K562 (cell line): ENCODE measurements at places on chromosomes 4 and X.
A peak's percentile ranks its signal among the peaks of the same experiment; 100 is the strongest.

DNA sequence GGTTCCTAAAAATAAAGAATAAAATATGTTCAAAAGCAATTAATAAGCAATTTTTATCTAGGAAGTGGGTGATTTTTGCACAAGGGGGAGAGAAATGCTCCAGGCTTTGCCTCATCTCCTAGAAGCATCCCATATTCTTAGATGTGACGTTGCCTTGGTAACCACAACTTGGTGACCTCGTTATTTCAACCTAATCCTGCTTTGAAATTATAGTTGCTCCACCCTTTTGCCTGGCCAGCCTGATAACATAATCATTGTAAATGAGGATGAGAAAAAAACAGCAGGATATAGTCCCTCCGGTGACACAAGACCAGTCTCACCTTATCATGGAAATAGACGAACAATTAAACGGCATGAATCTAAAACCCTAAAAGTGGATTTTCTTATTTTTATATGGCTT, 194.4 kb downstream of the QDPR start:
- DNase-seq = no peak

GRCh38 chr4:4771160-4771559, 88.3 kb upstream of the MSX1 start:
- DNase-seq = no peak

DNA sequence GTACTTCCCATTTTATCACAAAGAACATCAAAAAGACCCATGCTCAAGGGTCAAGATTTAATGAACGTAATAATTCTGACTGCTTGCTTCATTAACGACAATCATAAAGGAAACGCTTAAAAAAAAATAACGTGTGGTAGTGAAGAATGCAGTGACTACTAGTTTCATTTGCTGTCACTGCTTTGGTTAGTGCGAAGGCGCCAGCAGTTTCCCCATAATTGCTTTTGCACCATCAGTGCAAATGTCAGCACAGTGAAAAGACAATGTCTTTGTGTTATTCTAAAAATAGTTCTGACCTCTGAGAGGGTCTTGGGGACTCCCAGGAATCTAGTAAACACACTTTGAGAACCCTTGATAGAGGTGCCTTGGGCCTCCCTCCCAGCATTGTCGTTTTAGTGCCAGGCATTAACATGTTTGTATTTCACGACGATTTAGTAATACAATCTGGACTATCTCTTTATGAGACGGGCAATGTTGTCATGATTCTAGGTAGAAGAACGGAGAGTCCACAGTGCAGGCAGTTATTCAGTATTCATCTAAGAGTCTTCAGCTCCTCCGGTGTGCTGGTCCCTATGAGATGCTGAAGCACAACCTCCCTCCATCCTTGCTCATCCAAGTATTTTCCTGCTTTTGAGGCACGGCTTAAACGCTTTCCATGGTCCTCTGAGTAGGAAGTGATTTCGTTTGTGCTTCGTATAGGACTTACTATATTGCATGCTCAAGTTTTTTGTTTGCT, 71.0 kb downstream of the AFF1 start:
- DNase-seq = peak; percentile 36

DNA sequence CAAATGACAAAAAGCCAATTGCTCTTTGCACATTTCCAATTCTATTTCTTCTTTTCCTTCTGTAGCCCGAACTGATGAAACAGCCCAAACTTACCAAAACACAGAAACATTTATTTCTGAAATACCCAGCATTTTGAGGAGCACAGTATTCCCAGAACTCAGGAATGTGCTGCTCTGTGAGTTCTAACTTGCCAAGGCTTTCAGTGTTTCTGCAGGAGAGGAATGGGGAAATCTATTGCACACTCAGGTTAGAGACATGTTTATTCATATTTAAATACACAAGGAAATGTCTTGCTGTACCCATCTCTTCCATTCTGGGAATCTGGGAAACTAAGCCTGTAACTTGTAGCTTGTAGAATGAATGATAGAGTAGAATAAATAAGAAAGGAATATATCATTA, 10.7 kb downstream of the TMPRSS11D start:
- no peak for DNase-seq

DNA sequence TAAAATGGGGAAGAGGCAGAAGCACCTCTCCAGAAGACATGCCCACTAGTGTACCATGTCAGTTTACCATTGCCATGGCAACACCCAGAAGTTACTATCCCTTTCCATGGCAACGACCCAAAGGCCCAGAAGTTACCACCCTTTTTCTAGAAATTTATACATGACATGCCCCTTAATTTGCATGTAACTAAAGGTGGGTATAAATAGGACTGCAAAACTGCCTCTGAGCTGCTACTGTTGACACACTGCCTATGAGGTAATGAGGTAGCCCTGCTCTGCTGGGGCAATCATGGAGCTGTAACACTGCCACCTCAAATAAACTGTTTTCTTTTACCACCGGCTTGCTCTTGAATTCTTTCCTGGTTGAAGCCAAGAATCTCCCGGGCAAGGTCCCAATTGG, 13.9 kb upstream of the BEX4 start:
- no peak for DNase-seq

DNA sequence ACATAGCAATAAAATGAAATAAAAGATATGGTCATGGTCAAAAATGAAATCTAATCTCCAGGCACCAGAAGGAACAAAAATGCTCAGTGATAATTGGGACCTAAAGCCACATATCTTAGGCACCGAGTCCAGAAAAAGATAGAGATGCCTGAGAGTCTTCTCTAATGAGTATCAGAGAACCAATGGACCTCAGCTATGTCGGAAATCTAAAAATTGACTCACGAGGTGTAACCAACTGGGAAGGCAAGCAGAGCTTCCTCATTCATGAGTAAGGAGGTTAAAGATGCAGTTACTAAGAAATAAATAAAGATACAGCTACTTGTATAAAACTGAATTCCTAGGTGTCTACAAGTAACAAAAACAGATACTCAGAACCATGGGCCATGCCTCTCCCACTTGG, 72.1 kb downstream of the KLHL34 start:
- no peak for DNase-seq

GRCh38 chr4:120158046-120158445, 91.4 kb upstream of the MAD2L1 start:
- DNase-seq = no peak

- DNase-seq = no peak
Measured at GRCh38 chr4:54187148-54187547, 41.9 kb upstream of the PDGFRA start.

DNA sequence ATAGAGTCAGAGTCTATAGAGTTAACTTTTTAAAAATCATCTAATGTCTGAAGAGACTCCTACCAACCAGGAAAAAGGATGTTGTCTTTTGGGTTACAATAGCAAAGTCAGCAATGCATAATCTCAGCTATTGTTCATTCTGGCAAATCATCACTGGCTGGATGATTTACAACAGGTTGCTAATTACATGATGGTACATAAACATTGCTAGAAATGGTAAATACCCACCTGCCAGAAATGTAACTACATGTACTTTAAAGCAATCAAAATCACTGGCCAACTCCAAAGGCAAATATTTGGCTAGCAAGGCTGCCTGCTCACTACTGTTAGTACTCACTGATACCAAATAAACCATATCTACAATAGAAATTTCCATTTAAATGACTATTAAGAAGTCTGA, 91.1 kb downstream of the PPP3CA start:
- DNase-seq = no peak

DNA sequence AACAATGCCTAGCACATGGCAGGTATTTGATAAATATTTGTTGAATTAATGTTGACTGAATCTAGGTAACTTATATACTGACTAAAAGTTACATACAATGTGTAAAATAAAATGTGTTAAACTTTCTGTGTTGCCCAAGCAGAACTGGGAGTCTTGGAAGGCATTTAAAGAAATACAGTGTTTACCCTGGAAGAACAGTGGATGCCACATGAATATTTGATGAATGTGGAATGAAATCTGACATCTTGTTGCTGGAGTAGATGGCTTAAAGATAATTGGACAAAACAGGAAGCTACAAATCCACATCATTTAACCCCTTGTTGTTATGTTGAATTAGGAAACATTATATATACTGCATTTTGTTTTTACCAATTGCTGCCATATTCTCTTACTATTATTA, 39.9 kb upstream of the SCOC start:
- DNase-seq = no peak

- no peak for DNase-seq
Measured at GRCh38 chr4:129403848-129404247, 307.9 kb downstream of the C4orf33 start.

- no peak for DNase-seq
Measured at GRCh38 chrX:77160301-77160700, 286.9 kb upstream of the FGF16 start.

- DNase-seq = no peak
Measured at GRCh38 chrX:130593911-130594310, 192.1 kb downstream of the RBMX2 start.

DNA sequence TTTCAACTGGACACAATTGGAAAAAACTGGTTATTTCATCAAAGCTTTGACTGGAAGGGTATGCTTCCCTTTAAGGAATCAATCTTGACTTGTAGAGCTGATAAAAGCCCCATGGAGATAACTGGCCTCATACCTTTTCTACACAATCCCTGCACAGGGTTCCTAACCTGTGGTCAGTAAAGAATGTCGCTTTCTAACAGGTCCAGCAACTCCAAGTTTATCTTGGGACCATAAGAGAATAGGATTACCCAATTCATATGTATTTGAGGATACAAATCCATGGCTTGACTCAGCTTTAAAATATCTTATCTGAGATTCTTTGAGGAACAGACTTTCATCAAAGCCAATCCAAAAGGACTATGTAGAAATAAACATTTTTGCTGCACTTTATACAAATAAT, 1399.8 kb upstream of the PABPC4L start:
- DNase-seq = no peak

GRCh38 chr4:172777729-172778431, 390.7 kb upstream of the GALNT7 start:
- DNase-seq = no peak

GRCh38 chrX:78979789-78980464, 34.7 kb downstream of the P2RY10 start:
- no peak for DNase-seq

DNA sequence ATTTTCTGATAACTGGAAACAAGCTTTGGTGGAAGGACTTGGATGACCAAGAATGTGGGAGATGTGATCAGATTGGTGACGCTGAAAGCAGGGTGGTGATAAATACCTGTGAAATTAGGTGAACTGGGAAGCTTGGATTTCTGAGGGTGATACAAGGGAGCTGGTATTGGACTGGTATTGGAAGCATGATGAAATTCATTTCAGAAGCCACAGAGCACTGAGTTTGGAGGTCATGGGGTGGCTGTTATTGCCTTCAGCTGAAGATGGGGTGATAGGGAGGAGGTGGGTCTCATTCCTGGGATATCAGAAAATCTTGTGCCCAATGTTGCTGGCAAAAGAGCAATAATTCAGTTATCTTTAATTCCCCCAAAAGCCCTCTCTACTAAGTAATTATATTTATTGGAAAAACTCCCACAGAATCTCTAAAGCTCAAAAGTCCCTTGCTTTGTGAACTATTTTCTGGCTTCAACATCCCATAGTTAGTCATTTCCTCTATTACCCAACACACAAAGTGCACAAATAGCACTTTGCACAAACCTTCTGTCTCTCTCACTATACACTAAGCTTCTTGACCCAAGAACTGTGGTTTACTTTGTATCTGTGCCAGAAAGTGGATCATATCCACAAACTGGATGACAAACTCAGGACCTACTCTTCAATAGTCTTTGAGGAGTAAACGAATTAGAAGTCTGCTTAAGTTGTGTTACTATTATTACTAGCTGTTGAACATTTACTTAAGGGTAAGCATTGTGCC, 23.1 kb upstream of the CAMK2D start:
- no peak for DNase-seq

DNA sequence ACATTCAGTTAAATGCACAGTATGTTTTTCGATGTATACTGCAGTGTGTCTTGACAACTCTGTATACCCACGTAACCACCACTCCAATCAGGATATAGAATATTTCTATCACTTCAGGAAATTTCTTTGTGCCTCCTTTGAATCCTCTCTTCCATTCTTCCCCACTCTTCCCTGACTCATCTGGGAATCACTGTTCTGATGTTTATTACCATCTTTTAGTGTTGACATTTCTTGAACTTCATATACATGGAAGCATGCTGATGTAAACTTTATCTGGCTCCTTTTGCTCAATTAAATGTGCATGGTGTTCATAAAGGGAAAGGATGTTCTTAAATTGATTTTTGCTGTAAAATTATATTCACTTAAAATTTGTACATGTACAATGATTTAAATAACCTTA, 319.9 kb downstream of the PCDH7 start:
- DNase-seq = no peak

DNA sequence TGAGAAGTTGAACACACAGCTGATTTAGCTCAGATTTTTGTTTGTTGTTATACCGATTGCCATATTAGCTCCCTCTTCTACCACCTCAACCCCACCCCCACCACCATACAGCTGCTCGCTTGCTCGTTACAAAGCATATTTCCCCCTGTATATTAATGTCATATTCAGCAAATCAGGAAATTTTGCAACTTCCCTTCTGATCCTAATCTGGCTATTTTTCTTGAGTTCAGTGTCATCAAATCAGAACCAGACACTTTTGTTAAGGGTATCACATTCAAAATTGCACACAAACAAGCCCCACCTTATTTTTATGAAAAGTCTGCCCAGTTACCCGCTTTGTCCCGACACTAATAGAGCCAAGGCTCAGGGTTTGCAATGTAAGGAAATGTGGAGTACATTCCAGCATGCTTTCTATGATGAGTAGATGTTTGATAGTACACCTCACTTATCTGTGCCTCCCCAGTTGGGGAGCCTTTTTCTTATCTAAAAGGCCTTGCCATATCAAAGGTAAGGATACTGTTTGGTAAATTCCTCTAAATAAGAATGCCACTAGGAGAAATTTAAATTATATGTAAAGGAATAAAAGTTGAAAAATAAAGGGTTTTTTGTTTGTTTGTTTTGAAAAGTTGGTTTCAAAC, 212.2 kb downstream of the CBR4 start:
- no peak for DNase-seq

DNA sequence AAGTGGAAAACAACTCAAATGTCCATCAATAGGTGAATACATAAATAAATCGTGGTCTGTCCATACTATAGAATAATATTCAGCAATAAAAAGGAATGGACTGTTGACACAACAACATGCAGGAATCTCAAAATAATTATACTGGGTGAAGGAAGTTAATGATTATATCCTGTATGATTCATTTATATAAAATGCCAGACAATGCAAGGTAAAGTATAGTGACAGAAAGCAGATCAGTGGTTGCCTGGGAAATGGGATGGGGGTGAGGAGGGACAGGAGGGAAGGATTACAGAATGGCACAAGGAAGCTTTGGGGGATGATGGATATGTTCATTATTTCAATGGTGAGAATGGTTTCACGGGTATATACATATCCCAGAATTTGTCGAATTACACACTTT, 12.3 kb downstream of the PYURF start:
- no peak for DNase-seq

DNA sequence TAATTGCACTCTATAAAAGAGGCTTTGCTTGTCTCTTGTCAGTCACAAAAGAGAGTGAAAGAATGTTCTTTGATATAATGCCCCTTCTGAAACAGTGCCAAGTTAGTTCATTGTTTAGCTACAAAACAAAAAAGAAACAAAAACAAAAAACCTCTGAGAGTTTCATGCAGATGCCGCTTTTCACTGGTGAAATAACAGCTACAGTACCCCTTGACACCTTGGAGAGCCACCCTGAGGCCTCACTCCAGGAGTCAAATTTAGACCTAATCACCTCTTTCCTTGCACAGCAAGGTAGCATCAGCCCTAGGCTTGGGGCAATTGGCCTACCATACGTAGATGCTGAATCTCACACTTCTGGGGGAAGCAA, 185.2 kb downstream of the UNC5C start:
- no peak for DNase-seq
